ENCODE measurements at places on chromosomes 6 and 20. TPM values are rescaled to one million over a fixed set of nuclear protein-coding genes. Genes with fewer than 3 reads are reported as not detected.

The TMEM200A gene
- total RNA-seq: 1.2 TPM

The NKX2-2 gene
- not detected for total RNA-seq

The CD164 gene
- 231 TPM for total RNA-seq

The SLC17A4 gene
- total RNA-seq: not detected

The PFDN4 gene
- total RNA-seq: 15.2 TPM

The TPX2 gene
- total RNA-seq: 0.44 TPM

The C20orf204 gene
- total RNA-seq: 4.1 TPM

The ADGB gene
- total RNA-seq: not detected

DNA sequence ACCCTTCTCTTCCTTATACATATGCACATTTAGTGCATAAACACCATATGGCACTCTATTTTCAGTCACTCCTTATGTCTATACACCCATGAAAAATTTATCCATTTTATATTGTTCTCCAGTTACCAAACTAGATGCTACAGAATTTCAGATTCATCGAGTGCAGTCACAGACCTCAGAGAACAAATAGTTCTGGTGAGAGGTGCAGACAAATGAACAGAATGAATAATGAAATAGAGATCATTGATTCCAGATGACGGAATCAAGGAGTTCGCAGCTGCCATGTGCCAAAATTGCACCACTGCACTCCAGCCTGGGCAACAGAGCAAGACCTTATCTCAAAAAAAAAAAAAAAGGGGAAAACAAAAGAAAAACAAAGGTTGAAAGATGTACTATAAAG, 214.8 kb upstream of the CEP162 start:
- H3K27ac ChIP-seq: no peak overlapping the region
- H3K27me3 ChIP-seq: no peaks in the 10 kb centered on the region
- H3K4me1 ChIP-seq: no peaks in the 10 kb centered on the region
- H3K4me3 ChIP-seq: no peak overlapping the region
- H3K36me3 ChIP-seq: no peaks in the 10 kb centered on the region

DNA sequence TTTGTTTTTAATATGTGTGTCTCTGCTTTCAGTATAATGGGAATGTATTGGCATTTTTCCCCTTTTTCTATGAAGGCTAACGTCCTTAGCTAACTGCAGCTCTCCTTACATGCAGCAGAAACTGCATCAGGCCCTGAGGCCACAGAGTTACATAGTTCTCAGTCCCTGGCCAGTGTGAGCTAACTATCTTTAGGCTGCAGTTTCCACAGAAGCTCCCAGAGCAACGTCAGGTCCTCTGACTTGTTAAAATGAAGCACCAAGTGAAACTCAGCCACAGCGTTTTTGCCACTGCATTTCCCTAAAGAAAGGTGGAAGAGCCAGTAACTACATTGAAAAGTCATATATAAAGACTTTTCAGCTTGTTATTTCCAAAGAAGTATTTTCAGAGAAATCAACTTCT, 244.7 kb downstream of the CBLN4 start:
- DNase-seq: no peak
- no peak overlapping the region for H3K4me3 ChIP-seq
- no peaks in the 10 kb centered on the region for H3K4me1 ChIP-seq
- no peaks in the 10 kb centered on the region for H3K27me3 ChIP-seq

DNA sequence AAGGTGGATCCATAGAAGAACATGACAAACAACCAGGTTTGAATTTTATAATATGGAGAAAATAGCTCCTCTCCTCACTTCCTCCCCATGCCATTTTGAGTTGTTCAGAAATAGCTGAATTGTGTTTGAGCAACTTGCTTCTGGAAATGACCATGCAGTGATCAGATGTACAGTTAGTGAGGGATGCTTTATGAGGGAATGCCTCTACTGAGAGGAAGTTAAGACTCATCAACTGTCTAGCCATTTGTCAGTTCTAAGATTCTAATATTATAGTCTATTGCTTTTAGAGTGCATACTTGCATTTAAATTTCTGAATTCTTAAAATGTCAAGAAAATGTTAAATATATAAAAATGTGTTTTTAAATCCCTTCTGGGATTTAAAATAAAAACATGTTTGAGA, 3.8 kb downstream of the LAMA2 start:
- no peaks in the 10 kb centered on the region for H3K27me3 ChIP-seq
- H3K36me3 ChIP-seq: no peaks in the 10 kb centered on the region
- H3K4me3 ChIP-seq: no peak overlapping the region
- H3K4me1 ChIP-seq: no peaks in the 10 kb centered on the region

- no peak for DNase-seq
- no peaks in the 10 kb centered on the region for H3K4me1 ChIP-seq
- H3K36me3 ChIP-seq: no peaks in the 10 kb centered on the region
Measured at GRCh38 chr20:56925082-56925830, 296.1 kb downstream of the TFAP2C start.

- H3K27ac ChIP-seq: no peak overlapping the region
- H3K36me3 ChIP-seq: no peaks in the 10 kb centered on the region
- peaks cover 88% of the 10 kb centered on the region for H3K4me1 ChIP-seq
- H3K27me3 ChIP-seq: no peaks in the 10 kb centered on the region
Measured at GRCh38 chr6:36035225-36035624, 7.6 kb downstream of the MAPK14 start.

DNA sequence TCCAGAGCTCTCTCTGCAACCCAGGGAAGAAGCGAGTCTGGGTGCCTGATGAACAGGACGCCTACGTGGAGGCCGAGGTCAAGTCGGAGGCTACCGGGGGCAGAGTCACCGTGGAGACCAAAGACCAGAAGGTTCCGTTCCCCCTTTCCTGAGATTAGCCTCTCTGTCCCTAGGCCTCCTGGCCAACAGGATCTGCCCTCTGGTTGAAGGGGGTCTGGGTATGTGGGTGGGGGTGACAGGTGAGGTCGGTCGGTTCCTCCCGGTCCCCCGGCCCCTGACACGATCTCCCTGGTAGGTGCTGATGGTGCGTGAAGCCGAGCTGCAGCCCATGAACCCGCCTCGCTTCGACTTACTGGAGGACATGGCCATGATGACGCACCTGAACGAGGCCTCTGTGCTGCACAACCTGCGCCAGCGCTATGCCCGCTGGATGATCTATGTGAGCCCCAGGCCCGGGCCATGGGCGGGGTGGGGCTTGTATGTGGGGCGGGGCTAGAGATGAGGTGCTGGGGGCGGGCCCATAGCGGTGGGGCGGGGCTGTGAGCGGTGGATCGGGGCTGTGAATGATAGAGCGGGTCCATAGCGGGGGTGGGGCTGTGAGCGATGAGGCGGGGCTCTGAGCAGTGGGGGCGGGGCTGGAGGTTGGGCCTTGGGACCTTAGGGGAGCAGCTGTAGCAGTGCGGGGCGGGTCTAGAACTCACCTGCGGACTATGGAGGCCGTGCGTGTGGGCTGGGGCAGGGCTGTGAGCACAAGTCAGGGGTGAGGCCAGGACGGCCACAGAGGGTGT, 23.9 kb downstream of the MYH7B start:
- no peaks in the 10 kb centered on the region for H3K4me1 ChIP-seq
- no peak overlapping the region for H3K27ac ChIP-seq
- no peak for DNase-seq
- no peaks in the 10 kb centered on the region for H3K36me3 ChIP-seq
- H3K27me3 ChIP-seq: peaks cover 4% of the 10 kb centered on the region

- H3K4me3 ChIP-seq: no peak overlapping the region
- no peaks in the 10 kb centered on the region for H3K36me3 ChIP-seq
- H3K27ac ChIP-seq: no peak overlapping the region
- no peaks in the 10 kb centered on the region for H3K4me1 ChIP-seq
Measured at GRCh38 chr6:157332813-157333212, 9.5 kb upstream of the TMEM242 start.

DNA sequence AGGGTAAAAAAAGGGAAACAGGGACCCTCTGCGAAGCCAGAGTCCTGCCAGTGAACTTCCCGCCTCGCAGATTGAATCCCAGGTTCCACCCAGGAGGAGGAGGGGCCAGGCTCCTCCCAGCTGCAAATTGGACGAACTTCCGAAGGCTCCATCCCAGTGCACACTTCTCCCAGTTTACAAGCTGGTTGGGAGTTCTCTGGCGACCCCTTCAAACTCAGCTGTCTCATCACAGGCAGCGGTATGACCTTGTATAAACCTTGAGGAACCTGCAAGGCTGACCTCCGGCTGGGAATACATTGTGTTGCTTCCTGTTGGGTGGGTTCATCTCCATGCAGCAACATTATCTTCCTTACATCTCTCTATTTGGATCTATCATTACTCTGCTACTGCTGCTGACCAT, 962.7 kb downstream of the GRIK2 start:
- H3K4me3 ChIP-seq: no peak overlapping the region
- H3K36me3 ChIP-seq: no peaks in the 10 kb centered on the region
- no peak overlapping the region for H3K27ac ChIP-seq
- no peak for DNase-seq
- H3K27me3 ChIP-seq: no peaks in the 10 kb centered on the region
- H3K4me1 ChIP-seq: no peaks in the 10 kb centered on the region

DNA sequence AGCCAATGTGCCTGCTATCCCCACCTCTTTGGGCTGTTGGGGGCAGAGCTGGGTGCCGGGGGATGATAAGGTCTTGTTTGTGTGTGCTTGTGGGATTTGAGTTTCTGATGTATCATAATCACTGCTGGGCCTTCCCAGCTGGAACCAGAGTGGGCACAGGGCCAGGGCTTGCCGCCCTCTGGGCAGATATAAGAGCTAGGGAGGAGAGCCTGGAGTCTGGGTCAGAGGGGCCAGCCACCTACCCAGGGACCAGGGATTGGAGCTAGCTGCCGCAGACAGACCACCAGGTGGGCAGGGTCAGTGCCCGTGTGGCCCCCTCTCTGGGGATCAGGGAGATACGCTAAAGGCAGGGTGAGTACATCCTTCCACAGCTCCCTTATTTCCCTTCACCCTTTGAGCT, 3.1 kb upstream of the TLDC2 start:
- H3K36me3 ChIP-seq: no peaks in the 10 kb centered on the region
- no peak for DNase-seq
- H3K27ac ChIP-seq: no peak overlapping the region
- H3K4me3 ChIP-seq: no peak overlapping the region
- no peaks in the 10 kb centered on the region for H3K27me3 ChIP-seq

GRCh38 chr6:78076371-78076770, 423.5 kb downstream of the MEI4 start:
- no peak overlapping the region for H3K27ac ChIP-seq
- no peaks in the 10 kb centered on the region for H3K4me1 ChIP-seq
- no peaks in the 10 kb centered on the region for H3K36me3 ChIP-seq
- H3K4me3 ChIP-seq: no peak overlapping the region

DNA sequence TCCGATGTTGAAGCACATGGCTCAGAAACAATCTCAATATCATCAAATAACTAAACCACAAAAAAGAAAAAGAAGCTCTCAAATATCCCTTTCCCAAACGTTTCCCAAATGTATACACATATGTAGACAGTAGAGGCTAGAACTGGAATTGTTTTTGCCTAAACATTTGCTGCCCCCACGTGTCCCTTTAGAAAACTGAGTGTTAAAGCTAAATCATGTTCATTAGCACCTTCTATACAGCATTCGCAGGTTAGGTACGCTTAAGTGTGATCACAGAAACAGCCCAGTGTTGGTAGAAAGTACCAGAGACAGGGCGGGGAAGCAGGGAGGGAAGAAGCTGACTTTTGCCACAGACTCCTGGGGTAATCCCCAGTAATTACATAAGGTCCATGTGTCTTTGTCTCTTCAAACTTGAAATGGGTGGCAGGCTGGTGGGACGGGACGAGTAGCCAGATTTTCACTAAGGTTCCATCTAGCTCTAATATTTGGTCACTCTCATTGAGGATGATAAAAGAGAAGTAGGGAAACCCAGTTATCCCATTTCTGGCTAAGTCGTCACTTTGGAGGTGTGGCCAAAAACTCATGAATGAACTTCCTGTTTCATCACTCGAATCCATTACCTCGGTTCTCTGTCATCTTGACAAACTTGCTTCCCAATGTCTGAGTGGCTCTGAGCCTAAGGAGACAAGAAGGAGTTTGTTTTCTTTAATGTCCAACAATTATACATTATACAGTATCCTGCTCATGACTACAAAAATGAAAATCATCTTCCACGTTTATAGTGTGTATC, 15.0 kb upstream of the TFAP2A start:
- H3K4me3 ChIP-seq: no peak overlapping the region
- H3K27ac ChIP-seq: no peak overlapping the region
- DNase-seq: no peak
- peaks cover 17% of the 10 kb centered on the region for H3K27me3 ChIP-seq
- no peaks in the 10 kb centered on the region for H3K36me3 ChIP-seq
- peaks cover 21% of the 10 kb centered on the region for H3K4me1 ChIP-seq

DNA sequence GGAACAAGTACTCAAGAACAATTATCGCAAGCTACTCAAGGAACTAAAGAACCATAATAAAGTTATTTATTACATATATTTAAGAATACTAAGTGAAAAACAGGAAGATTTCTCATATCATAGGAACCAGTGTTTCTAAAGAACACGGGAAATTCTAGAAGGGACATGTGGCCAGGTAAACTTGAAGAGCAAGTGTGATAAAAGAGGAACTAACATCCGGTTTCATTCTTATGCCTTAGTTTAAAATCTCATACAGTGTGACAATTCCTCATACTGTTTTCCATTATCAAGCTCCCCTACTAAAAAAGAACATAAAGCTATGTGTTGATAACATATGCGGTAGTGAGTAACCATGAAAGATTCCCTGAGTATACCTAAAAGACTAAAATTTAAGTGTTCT, 163.5 kb upstream of the SHLD1 start:
- H3K4me3 ChIP-seq: no peak overlapping the region
- H3K27ac ChIP-seq: no peak overlapping the region
